BJ (cell line): ENCODE measurements at places on chromosomes 12 and 14. TPM values are rescaled to one million over a fixed set of nuclear protein-coding genes. Genes with fewer than 3 reads are reported as not detected.

- no peak for DNase-seq
Measured at GRCh38 chr12:120101182-120101581, 15.4 kb downstream of the RAB35 start.

DNA sequence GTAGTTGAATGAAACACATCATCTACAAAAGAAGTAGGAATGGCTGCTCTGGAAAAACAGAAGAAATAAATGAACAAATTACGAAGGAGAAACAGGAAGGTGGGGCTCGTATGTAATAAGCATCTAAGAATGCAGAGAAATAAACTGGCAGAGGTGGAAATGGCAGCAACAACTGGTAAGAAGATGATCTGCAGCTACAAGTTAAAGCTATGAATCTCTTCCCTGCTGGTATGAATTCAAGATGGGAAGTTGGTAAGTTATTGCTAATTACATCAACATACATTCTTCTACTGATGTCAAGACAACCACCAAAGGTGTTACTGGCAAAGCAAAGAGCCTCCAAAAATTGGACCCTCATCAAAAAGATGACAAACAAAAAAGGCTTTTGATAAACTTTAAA, 59.8 kb downstream of the HECTD4 start:
- DNase-seq = no peak

DNA sequence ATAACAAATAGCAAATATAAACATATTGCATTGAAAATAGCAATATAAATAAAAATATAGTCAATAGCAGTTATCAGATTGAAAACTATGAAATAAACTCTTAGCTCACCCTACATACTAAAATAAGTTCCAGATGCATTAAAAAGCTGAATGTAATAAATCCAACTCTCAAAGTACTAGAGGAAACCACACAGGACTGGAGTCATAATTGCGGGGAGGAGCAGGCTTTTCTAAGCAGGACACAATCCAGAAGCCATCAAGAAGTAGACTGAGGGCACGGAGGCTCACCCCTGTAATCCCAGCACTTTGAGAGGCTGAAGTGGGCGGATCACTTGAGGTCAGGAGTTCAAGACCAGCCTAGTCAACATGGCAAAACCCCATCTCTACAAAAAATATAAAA, 22.2 kb downstream of the GSC start:
- no peak for DNase-seq

DNA sequence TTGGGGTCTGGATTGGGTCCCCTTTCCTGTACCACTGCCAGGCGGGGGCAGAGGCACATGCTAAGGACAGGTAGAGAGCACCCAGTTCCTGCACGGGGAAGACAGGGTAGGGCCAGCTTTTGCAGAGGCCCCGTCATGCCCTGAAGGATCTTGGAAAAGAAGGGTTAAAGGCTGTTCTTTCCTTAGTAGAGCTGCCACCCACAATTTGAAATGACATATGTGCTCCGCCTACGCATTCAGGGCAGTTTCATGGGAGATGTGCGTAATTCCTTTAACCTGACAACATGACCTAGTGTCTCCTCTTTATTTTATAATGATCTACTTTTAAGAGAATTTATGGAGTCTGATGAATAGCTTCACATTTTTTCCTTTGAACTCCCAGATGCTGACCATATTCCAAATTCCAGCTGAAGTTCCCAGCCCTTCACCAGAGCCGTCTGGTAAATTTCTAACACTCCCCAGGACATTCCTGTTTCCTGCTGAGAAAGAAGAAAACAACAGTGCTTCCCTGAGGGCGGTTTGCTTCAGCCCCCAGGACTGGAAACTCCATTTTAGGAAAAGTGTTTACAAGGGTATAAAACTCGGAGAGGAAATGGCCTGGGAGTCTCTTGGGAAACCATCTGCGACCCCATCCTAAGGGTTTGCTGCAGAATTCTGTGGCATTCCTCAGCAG, 58.9 kb upstream of the PLEKHG3 start:
- DNase-seq = peak; percentile 100

DNA sequence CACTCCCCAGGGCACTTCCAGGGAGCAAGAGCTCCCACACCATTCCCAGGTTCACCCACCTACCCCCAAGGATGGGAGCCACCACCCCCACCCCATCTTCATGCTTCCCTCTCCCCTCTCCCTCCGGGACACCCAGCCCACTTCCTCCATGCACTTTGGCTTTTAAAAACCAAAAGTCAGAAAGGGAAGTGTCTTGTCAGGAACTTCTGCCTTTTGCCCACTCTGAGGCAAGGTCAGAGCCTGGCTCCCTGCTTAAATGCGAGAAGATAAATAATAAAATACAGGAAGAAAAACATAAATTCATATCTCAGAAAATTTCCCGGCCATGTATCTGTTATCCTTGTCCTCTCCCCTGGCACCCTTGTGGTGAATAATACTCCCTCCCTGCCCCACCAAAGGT, 81.6 kb downstream of the PTGER2 start:
- no peak for DNase-seq

DNA sequence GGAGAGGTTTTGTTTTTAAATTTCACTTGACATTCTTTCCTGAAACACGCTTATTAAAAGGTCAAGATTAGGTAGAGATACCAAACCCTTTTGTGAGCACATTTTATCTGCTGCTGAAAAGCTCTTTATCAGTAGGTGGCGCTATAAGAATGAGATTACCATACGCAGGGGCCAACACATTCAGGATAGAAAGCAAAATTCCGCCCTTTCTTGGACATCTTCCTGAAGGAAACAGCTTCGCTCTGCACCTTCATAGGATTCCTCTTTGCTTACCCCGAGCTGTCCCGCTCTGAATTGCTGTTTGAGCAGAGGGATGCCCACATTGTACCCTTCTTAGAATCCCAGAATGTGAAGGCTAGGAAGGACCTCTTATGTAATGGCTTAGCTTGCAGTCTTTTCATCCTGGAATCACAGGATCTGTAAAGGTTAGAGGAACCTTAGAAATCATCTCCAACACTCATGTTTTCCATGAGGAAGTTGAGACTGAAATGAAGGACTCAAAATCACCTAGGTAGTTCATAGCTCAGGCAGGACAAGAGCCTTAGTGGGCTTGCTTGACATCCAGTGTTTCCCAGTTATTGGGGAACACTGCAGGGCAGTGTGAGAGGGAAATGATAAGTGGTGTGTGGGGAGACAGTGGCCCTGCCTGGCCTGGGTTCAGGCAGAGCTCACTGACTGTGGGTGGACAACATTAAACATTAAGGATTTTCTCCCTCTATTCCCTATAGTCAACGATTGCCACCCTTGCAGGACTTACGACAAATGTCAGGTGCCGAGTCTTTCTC, 38.7 kb upstream of the CRY1 start:
- DNase-seq = peak; percentile 3

- DNase-seq = no peak
Measured at GRCh38 chr12:9252256-9252655, 44.1 kb upstream of the PZP start.

Gene MYF5
- polyA plus RNA-seq = not detected in 2 replicates

Gene AEBP2
- polyA plus RNA-seq = 6.3 and 11.5 TPM in 2 replicates

Gene SLC6A12
- polyA plus RNA-seq = not detected in 2 replicates

Gene MYF6
- polyA plus RNA-seq = 0.06 TPM in 1 of 2 replicates, not detected in the other

Gene TBPL2
- not detected in 2 replicates for polyA plus RNA-seq

Gene ACADS
- 7.4 and 11.9 TPM in 2 replicates for polyA plus RNA-seq

Gene ZFHX2
- 0.28 and 0.32 TPM in 2 replicates for polyA plus RNA-seq
